Activated CD4-positive, alpha-beta T cell treated with anti-CD3 and anti-CD28 coated beads for 4 hours (primary cell): ENCODE measurements at places on chromosomes 7 and 10.

- no peak for DNase-seq
Measured at GRCh38 chr7:141590666-141591065, 39.5 kb downstream of the AGK start.

DNA sequence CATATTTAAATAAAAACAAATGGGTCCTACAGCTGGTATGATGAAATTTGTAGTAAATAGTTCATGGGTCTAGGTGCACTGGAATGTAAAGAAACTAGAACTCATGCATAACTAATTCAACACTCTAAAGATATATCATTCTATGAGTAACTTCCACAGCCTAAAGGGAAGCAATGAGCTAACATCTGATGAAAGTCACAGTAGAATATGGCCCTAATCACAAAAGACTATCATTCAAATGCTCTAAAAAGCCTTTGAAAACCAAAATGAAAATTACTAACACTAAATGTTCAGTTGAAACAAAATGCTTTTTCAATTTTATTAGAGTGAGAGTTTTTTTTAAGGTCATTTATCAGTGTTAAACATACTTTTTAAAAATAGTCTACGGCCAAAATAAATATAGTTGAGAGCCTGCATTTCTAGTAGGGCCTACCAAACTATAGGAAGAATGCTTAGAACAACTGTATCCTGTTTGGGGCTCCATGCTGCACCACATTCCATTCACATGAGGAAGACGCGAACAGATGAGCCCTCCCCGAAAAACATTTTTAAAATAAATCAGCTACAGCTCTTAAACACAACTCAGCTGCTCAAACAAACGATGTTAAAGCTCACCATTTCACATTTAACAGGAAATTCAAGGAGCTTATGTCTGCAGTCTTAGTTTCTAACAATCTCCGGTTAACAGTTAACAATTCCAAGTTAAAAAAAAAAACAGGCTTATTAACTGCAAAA lies 134.5 kb downstream of the NRBF2 start:
- no peak for DNase-seq

DNA sequence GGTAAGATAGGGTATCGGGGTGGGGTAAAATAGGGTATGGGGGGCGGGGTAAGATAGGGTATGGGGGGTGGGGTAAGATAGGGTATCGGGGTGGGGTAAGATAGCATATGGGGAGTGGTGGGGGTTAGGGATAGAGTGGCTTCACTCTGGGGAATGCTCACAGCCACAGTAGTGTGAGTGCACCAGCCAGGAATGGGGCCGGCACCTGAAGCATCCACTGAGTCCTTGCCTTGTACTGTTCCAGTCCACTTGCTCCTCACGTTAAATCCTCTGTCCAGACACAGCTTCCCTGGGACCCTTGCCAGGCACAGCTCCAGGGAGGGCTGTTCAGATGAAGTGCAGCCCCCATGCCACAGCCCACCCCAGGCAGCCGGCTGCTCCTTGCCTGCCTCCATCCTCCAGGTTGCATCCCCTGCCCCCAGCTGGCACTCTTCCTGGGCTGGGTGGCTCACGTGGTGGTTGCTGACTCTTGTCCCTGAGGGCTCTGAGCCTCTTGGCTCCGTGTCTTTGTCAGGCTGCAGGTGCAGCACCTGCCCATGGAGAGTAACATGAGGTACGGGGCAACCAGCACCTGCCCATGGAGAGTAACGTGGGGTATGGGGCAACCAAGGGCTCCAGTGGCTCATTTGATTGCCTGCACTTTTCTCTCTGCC lies 268.4 kb downstream of the TCERG1L start:
- DNase-seq: no peak

DNA sequence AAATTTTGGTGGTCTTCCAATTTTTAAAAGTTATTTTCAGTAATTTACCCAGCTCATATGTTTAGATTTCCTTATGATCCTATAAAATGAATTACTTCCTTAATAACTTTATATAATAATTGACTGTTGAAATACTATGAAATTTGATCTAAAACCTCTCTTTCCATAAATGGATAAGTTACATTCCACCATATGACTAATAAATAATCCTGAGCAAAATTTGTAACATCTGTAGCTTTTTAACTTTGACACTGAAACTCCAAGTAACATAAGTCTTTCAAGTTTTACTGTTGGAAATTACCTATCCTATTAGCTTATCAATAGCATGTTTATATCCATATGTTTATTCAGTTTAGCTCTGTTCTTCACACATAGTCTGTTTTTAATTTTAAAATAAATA lies 85.3 kb downstream of the HECTD2 start:
- DNase-seq: no peak

GRCh38 chr7:100584683-100585510 lies 1.0 kb downstream of the LRCH4 start:
- DNase-seq: peak; percentile 11

DNA sequence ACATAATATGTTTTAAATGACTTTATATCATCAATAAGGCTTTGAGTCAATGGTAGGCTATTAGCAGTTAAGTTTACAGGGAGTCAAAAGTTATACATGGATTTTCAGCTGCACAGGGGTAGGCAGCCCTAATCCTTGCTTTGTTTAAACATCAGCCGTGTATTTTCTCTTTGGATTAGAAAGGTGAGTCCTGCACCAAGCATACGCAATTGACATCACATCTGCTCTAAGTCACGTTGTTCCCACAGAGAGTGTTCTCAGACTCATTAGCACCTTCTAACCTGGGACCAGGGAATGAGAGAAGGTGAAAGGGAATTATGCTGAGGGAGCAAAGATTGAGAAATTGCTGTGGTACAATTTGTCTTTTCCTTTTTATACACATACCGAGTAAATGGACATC lies 148.6 kb upstream of the ZNF804B start:
- DNase-seq: no peak
